ENCODE measurements at places on chromosomes 16 and 17. TPM values are rescaled to one million over a fixed set of nuclear protein-coding genes. Genes with fewer than 3 reads are reported as not detected.

GRCh38 chr17:80992077-80992947 lies 671 bp downstream of the CHMP6 start:
- peak; percentile 14 for ATAC-seq

The SMPD3 gene
- total RNA-seq: 0.52 TPM

GRCh38 chr16:82133798-82134197 lies 36.2 kb downstream of the MPHOSPH6 start:
- ATAC-seq: no peak

- no peak for ATAC-seq
Observed at GRCh38 chr17:75641343-75641742, 8.1 kb downstream of the SMIM5 start.

The IQCK gene
- total RNA-seq: 4.7 TPM

- ATAC-seq: peak; percentile 61
Observed at GRCh38 chr16:56332464-56333079, 92.8 kb downstream of the AMFR start.

- no peak for ATAC-seq
Observed at GRCh38 chr17:64686705-64687104, 24.6 kb upstream of the SMURF2 start.

The PHAF1 gene
- 12.1 TPM for total RNA-seq

GRCh38 chr16:88320947-88321634 lies 61.7 kb upstream of the ZNF469 start:
- no peak for ATAC-seq
